ENCODE measurements at places on chromosomes 12 and 14.
A peak's percentile ranks its signal among the peaks of the same experiment; 100 is the strongest.

DNA sequence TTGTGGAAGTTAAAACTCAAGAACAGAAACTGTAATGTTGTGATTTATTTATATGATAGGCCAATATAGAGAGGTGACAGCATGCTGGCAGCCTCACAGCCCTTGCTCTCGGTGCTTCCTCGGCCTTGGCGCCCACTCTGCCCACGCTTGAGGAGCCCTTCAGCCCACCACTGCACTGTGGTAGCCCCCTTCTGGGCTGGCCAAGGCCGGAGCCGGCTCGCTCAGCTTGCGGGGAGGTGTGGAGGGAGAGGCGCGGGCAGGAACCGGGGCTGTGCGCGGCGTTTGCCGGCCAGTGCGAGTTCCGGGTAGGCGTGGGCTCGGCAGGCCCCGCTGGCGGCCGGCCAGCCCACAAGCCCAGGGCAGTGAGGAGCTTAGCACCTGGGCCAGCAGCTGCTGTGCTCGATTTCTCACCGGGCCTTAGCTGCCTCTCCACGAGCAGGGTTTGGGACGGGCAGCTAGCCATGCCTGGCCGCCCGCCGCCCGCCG, 65.8 kb upstream of the SLC8A3 start:
- no peak for DNase-seq

DNA sequence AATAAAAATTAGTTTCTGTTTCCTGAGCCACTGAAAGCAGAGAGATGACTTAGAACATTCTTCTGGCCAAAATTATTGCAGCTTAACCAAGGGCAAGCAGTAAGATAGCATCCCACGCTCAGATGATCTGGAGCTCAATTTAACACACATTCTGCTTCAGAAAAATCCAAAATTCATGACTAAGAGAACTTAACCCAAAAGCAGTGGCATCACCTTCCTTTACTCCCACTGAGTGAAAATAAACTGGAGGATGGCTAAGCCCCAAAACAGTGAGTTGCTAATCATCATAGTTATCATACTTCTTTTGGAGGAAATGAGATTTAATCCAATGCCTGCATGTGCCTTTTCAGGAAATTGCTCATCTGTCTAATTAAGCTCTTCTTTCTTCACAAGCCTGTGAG, 195.4 kb downstream of the DUSP6 start:
- no peak for DNase-seq

- no peak for DNase-seq
These were observed 42.3 kb downstream of the ARMH4 start for GRCh38 chr14:58109744-58110143.

- no peak for DNase-seq
These were observed 29.5 kb downstream of the SPPL3 start for GRCh38 chr12:120874547-120875245.

DNA sequence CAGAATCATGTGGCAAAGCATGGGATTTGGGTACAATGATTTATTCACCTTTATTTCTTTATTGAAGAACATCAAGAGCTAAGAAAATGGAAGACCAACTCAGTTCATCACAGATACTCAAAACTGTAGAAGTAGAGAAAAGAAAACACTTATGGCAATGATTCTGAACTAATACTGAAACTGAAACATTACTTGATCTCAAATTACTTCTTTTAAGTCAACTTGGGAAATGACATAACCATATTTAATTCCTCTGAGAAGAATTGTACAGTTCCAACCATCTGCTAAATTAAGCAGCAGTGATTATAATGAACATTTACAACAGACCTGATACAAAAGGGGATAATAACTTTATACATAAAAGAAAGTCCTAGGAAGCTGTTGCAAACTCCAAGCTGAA, 466.5 kb downstream of the TMTC2 start:
- no peak for DNase-seq

DNA sequence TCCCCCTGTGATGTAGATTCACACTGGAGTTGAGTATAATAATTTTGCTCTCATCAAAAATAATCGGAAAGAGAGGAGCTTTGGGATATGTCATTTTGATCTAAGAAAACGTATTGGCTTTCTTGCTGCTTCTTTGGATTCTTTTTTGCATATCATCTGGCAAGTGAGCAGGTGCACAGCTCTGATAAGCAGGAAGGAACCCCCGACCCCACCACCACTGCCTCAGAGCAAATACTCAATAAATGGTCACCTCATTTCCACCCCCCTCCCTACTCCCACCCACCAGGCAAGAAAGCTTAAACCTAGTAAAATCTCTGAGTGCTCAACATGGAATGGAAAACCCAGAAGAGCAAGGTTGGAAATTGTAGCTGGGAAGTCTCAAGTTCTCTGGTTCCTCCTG, 49.4 kb downstream of the IFNG-AS1 start:
- DNase-seq = no peak

GRCh38 chr14:80354860-80355581, 143.7 kb upstream of the DIO2 start:
- DNase-seq = no peak

GRCh38 chr12:52501490-52501889, 8.4 kb upstream of the KRT6A start:
- no peak for DNase-seq

- DNase-seq = no peak
These were observed 14.4 kb downstream of the GALNT16 start for GRCh38 chr14:69274321-69274720.

DNA sequence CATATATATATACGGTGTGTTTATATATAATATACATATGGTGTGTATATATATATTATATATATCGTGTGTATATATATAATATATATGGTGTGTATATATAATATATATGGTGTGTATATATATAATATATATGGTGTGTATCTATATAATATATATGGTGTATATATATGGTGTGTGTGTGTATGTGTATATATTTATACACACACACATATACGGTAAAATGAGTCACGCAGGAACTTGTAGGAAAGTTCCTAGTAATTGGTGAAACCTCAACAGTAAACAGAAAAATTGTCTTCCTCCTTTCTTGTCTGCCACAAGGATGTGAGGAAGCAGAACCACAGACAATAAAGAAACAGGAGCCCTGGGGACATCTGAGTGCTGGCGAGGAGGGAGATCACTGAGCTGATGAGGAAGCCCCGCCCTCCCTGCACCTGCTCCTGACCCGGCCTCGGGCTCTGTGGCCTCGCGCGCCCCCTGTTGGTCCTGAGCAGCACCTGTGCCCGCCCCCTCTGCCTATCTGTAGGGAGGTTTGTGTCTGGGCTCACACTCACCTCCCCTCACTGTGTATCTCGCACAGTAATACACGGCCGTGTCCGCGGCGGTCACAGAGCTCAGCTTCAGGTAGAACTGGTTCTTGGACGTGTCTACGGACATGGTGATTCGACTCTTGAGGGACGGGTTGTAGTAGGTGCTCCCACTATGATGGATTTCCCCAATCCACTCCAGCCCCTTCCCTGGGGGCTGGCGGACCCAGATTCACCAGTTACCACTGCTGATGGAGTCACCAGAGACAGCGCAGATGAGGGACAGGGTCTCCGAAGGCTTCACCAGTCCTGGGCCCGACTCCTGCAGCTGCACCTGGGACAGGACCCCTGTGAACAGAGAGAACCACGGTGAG, 1079.4 kb downstream of the TMEM121 start:
- peak; percentile 60 for DNase-seq

GRCh38 chr14:58430156-58430555, 2.6 kb downstream of the KIAA0586 start:
- no peak for DNase-seq

GRCh38 chr12:45257185-45257930, 41.5 kb downstream of the ANO6 start:
- no peak for DNase-seq

DNA sequence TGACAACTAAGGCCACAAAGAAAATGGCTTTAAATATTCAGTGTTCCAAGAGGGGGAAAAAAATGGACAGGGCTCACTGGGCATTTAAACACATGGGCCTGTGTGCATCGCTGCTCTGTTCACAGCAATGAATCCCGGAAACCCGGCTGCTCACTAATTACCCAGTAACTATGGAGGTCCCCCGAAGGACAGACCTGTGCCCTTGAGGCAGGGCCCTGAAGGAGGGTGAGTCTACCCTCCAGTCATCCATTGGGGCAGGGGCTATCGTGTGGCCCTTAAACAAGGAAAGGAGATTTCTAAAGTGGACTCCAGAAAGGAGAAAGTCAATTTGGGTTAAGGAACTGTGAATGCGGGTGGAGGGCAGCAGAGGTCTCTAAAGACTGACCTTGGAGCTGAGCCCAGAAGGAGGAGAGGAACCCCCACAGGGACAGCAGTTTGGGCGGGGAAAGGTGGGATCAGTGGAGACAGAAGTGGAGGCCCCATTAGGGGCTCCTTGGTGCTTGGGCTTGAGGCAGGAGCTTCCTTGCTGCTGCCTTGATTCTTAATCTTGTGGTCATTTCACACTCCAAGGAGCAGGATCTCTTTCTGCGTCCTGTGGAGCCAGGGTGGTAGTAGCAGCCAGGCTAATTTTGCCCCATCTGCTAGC, 1.4 kb upstream of the CLMN start:
- no peak for DNase-seq

- no peak for DNase-seq
These were observed 9.5 kb downstream of the OR10AD1 start for GRCh38 chr12:48193623-48194022.

DNA sequence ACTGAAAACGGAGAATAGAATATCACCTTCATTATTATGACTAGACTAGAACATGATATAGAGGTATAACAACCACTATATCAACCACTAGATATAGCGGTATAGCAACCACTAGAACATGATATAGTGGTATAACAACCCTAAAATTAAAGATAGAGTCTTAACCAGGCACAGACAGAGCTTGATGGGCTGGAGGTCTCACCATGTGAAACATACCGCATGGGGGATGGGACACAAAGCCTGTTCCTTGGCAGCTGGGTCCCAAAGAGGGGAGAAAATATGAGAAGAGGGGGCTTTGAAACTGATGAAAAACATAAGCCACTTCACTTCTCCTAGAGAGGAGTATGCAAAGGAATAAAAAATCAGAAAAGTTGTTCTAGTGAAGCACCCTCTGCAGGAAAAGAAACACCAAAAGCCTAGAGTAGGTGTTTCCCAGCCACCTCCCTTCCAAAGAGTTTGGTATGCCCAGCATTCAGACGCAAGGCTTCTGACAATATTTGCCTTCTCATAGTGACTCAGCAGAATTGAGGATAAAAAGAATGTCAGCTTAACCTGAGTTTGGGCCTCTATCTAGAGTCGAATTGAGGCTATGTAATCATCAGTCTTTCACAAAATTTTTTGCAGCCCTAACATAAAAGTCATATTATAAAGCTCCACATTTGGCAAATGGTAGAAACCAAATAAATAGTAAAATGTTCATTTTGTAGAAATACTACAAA, 316.4 kb downstream of the NOVA1 start:
- no peak for DNase-seq

GRCh38 chr14:94636744-94637412, 24.7 kb downstream of the SERPINA3 start:
- DNase-seq = no peak

DNA sequence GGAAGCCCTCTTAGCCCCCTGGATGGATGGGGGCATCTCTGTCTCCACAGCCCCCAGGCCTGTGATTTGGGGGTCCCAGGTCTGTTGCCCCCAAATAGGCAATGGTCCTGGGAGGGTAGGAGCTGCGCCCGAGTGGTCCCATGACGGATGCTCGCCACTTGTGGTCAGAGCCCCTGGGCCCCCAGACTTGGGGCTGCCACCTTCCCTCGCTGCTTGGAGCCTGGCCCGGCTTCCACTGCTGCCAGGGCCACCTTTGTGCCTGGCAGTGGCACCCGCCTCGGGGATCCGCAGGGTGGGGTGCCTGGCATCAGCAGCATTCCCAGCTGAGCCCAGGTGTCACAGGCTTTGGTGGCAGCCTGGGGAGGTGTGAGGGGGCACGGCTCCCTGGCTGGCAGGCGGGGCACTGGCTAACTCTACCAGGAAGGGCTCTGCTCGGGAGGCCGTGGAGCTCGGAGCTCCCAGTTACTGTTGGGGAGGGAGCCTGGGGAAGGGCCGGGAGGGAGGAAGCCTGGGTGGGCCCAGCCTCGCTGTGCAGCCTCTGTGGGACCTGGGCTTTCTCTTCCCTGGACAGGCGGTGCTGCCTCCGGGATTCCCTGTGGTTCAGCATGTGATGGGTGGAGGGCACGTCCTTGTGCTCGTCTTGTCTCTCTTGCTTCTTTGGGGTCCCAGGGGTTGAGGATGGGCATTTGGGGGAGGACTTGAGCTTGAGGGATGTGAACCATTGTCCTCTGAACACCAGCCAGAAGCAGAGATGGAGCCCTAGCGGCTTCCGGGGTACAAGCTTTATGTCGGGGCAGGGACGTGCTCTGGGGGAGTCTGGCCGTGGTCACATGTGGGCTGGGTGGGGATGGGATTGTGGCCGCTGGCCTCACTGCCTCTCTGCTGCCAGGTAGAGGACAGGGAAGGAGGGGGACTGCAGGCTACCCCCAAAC, 5.4 kb downstream of the KIF26A start:
- no peak for DNase-seq

GRCh38 chr14:99508896-99509629, 27.9 kb downstream of the CCNK start:
- no peak for DNase-seq

DNA sequence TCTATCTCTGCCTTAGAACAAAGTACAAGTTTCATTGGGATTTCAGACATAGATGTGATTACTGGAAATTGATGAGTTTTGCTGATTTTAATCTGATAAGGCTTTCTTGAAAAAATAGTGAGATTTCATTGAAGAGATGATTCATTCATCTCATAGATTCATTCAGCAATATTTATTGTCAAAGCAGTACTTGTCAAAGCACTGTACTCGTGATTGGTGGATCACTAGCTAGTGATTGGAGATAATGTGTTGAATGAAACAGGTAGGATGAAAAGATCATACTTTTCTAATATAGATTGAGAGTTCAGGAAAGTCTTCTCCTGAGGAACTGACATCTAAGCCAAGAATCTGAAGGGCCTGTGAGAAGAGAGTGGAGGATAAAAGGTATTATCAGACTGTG, 71.0 kb downstream of the KTN1 start:
- no peak for DNase-seq

GRCh38 chr12:45621703-45622102, 107.8 kb upstream of the ARID2 start:
- no peak for DNase-seq

- no peak for DNase-seq
These were observed 1022.9 kb downstream of the LRFN5 start for GRCh38 chr14:42629553-42629952.

DNA sequence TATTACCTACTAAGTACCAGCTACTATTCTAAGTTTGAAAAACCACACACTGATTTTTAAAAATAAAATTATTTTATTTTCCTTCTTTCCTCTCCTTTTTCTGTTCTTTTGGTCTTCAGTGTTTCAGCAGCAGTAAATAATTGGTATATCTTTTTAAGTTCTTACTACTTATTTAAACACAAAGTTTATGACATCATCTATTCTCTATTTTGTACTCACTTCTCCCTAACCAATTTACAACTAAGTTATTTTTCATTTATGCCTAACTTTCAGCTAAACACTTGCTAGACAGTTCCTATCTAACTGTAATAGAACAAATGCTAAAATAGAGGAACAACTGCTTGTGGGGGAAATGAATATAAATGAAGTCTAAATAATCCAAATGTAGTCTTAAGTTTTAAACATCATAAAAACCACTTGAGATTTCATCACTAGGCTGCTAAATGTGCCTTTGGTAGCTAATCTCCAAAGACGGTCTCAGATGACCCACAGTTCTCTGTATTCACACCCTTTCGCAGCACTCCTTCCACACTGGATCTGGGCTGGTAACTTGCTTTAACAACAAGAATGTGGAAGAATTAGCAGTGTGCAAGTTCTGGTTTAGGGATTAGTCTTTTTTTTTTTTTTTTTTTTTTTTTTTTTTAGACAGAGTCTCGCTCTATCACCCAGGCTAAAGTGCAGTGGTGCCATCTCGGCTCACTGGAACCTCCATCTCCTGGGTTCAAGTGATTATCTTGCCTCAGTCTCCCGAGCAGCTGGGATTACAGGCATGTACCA, 41.0 kb downstream of the TFCP2 start:
- DNase-seq = no peak

- DNase-seq = no peak
These were observed 8.0 kb upstream of the CERS5 start for GRCh38 chr12:50174971-50175715.

Data from stimulated activated CD8-positive, alpha-beta memory T cell treated with anti-CD3 and anti-CD28 coated beads, Interleukin-2, amount 100 ng/mL, for 1 hour (primary cell).